ENCODE measurements at places on chromosomes 5 and 9. TPM values are rescaled to one million over a fixed set of nuclear protein-coding genes. Genes with fewer than 3 reads are reported as not detected.

TMEM171 gene
- 2.1 TPM for total RNA-seq

DNA sequence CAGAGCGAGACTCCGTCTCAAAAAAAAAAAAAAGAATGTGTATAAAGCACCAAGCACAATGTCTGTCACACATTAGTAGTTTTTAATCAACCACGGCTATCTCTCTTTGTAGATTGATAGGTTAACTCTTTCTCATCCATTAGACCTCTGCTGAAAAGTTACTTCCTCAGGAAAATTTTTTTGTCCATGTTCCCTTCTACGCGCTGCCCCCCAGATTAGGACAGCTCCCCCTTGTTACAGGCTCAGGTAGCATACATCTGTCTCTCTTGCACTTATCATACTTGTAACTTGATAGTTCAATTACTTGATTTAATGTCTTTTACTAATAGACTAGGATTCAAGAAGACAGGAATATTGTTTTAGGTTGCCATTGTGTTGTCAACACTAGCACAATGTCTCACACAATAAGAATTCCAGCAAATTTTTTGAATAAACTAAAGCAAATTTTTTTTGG is 1.5 kb downstream of the SPDL1 start:
- DNase-seq: no peak

- DNase-seq: no peak
Observed at GRCh38 chr5:158050421-158050820, 191.5 kb upstream of the CLINT1 start.

DNA sequence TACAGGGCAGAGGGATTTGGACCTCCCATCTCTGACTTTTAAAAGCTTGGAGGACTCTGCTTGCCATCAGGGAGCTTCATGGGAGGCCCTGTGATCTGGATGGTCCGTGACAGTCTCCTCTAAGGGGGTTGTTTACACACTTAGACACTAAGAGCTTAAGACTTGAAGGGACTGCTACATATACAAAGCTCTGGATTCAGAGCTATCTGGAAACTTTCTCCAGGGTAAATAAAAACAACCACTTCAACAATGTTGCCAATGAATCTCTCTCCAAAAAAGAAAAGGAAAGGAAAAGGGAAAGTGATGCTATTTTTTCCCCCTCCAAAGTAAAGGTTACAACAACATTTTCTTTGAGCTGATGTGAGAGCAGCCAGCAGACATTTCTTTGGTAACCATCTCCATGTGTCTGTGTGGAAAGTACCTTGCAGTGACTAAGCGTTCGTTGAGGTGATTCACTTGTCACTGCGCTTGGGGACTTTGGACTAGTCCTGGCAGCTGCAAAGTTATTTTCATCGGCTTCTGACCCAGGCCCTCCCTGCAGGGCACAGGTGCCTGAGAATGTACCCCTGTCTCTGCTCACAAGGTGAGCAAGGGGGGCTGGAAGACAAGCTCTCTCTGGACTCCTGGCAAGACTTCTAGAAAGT is 262.1 kb upstream of the KLF4 start:
- DNase-seq: peak; percentile 50

- no peak for DNase-seq
Observed at GRCh38 chr5:57581772-57582171, 99.2 kb upstream of the ACTBL2 start.

GLDC gene
- total RNA-seq: 4.0 TPM

DNA sequence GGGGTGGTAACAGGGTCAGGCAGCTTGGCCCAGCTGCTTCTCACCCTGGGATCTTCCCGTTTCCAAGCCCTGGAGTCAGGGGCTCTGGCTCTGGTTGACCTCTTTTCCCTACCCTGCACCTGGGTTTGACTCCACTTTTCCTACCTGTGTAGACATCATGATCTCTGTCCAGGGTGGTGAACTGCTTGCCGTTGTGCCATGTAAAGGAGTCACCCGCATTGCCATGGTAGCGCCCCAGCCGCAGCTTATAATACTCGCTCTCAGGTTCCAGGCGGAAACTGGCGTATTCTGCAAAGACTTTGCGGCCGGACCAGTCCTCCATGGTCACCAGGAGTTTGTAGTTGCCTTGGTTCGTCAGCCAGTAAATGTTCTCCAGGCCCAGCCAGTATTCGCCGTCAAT is 30.9 kb downstream of the ANGPTL2 start:
- no peak for DNase-seq

DNA sequence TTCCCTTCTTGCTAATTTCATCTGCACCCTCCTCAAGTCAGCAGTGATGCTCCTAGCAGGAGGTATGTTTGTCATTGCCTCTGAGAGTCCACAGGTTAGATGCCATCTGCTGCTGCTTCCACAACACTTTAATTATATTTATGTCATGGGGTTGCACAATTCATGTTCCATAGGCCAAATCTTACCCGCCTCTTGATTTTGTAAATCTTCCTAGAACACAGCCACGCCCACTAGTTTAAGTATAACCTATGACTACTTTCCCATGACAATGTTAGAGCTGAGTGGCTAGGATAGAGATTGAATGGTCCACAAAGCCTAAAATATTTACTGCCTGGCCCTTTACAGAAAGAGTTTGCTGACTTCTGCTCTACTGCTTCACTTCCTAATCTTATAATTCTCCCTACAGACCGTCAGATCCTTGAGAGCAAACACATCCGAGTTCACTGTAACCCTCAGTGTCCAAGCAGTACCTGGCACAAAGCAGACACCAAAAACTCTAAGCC is 21.1 kb downstream of the LIFR start:
- DNase-seq: no peak

GRCh38 chr5:3210531-3210930 is 385.1 kb upstream of the IRX1 start:
- DNase-seq: no peak

DNA sequence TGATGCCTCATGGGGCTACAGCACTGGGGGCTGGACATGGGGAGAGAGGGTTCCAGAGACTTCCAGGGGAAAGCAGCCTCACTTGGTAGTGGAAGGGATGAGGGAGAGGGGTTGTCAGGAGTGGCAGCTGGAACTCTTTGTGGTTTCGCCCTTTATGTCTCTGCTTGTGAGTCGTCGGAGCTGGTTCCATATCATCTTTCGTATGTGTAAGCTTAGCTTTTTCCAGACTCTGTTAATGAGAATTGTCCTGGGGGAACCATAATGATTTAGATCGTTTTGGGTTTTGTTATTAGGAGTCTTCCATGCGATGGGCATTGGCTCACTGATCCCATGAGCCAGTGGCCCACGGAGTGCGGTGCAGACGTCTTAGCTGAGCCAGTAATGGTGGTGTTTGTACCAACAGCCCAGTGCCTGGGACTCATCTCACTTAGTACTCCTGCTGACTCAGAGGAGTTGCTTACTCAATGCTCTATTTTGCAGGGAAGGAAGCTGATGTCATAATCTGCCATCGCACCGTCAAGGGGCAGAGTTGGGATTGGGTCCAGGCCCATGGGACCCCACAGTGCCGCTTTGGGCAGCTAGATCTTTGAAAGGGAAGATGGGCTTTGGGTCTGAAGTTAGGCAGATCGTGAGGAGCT is 48.5 kb downstream of the NEK6 start:
- peak; percentile 57 for DNase-seq

DNA sequence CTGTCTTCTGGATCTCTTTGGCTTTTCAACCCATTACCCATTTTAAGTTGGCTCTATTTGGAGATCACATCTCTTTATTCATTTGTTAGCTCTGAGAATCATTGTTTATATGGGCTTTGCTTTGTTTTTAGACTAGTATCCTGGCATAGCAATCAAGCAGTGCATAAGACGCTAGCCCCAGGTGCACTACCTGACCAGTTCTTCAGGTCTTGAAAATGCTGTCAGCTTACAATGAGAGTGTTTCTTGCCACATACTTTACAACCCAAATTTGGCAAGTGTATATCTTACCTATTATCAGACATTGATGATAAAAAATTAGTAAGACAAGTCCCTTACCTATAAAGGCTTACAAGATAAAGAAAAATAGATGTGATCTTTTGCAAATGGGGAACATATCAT is 12.2 kb downstream of the OXCT1 start:
- no peak for DNase-seq

- no peak for DNase-seq
Observed at GRCh38 chr9:130478736-130479575, 34.2 kb downstream of the ASS1 start.

DNA sequence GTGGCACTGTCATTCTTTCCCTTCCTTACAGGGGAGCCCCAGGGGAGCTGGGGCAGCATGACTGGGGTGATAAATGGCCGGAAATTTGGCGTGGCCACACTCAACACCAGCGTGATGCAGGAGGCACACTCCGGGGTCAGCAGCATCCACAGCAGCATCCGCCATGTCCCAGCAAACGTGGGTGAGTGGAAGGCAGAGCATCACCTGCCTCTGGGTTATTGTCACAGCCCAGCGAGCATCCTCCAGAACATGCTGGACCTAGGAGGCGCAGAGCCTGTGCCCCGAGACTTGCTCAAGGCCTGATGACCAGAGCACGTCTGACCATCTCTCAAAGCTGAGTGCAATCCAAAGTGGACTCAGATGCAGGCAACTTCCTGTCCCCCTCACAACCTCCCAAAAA is 22.2 kb upstream of the ASS1 start:
- DNase-seq: no peak

- DNase-seq: no peak
Observed at GRCh38 chr5:150320044-150320613, 17.4 kb upstream of the ARSI start.

SPAG8 gene
- total RNA-seq: 0.90 TPM

- DNase-seq: no peak
Observed at GRCh38 chr5:80254767-80255430, 949 bp downstream of the SERINC5 start.

GFPT2 gene
- total RNA-seq: 2.1 TPM

DNA sequence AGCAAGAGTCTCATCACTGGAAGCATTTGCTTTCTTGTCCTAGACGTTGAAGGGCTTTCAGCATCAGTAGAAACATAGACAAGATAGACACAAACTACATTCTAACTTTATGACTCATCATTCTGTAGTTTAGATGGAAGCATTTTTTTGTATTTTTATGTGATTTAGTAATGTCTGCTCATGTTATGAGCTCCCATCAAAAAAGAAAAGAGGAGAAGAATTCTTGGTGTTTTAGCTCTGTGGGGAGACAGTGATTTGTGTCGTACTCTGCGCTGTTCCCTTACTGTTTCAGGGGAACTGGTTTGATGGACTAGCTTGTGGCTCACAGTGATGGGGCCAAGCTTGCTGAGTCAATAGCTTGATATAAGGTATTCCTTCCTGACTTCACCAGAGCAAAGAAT is 159.2 kb upstream of the WWC1 start:
- DNase-seq: no peak

MUSK gene
- not detected for total RNA-seq

DNA sequence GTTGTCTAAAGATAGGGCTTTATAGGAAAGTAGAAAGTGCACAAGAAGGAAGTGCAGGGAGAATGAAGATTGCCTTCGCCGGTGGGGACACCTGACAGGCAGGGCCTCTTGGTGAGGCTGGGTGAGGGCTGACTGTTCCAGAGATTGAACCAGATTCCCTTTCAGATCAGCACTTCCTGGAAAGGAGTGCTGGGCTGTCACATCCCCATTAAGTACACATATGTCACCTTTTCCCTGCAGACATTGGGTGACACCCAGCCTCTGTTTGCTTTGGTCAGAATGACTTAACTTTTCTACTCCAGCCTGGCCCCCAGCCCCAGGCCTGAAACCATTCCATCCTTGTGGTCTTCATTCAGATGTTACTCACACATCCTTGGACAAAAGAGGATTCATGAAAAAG is 7.4 kb upstream of the SHROOM1 start:
- DNase-seq: no peak

- DNase-seq: no peak
Observed at GRCh38 chr5:3590161-3590966, 5.3 kb upstream of the IRX1 start.

PCDH12 gene
- total RNA-seq: not detected

SEMA4D gene
- total RNA-seq: 6.5 TPM

GRCh38 chr5:12777342-12777741 is 873.1 kb upstream of the CTNND2 start:
- no peak for DNase-seq

FOXD4L6 gene
- not detected for total RNA-seq

GRCh38 chr9:123584202-123585176 is 228.5 kb downstream of the CRB2 start:
- no peak for DNase-seq

PCDHGA9 gene
- 0.15 TPM for total RNA-seq

- DNase-seq: no peak
Observed at GRCh38 chr5:135488727-135489465, 36.7 kb upstream of the TIFAB start.

FLT4 gene
- total RNA-seq: 0.44 TPM

PCDHGA6 gene
- 0.59 TPM for total RNA-seq

INVS gene
- 8.2 TPM for total RNA-seq

DNA sequence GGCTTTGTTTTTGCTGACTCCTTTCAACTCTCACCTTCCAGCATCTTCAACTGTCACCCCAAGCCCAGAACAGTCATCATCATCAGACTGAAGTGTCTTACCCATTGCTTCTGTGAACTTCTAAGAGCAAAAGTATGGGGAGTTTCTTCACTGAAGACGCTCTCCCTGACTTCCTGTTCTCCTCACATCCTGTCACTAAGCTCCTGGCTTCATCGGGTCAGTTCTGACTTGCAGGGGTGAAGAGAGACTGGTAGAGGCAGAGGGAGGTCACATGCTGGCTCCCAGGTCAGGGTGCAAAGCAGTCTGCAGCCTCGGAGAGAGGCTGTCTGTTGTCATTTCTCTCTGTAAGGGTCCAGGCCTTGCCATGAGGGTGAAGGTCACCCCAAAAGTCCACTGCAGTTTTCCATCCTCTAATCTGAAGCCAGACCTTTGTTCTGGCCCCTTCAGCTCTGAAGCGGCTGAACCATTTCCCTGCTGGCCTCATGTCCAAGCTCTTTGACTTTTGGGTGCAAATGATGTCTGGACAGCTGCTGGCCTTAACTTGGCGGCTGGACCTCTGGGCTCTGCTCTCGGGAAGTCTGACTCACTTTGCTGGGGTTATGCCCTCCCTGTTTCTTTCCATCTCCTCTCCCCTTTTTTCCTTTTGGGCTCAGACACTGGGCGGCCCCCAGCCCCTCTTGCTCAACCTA is 305.0 kb downstream of the RAB3C start:
- DNase-seq: no peak

SPATA31A3 gene
- not detected for total RNA-seq

ANKRD18B gene
- total RNA-seq: 7.3 TPM

- DNase-seq: no peak
Observed at GRCh38 chr9:34047864-34048726, 592 bp downstream of the UBAP2 start.

DNA sequence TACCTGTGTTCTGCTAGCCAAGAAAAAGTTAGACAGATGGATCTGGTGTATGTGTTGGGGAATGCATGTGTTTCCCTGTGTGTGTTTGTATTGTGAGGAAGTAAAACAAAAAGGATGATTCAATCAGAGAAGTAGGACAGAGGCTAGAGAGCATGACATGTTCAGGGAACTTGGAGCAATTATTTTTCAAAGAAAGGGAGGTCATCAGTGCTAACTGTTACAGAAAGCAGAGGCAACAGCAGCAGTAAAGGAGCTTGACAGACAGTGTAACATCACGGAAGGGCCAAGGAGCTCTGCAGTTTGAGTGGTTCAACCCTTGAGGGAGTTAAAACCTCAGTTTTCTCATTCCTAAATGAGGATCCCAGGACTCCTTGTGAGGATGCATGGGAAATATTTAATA is 13.2 kb downstream of the SPINK1 start:
- DNase-seq: no peak

- DNase-seq: no peak
Observed at GRCh38 chr9:93059011-93059714, 662 bp downstream of the SUSD3 start.

GRCh38 chr5:92916036-92916435 is 665.0 kb downstream of the NR2F1-AS1 start:
- DNase-seq: no peak

- no peak for DNase-seq
Observed at GRCh38 chr5:158270996-158271554, 412.1 kb upstream of the CLINT1 start.

GRCh38 chr5:12022444-12022843 is 118.2 kb upstream of the CTNND2 start:
- no peak for DNase-seq
